NCI-H226 (cell line): ENCODE measurements at places on chromosomes 6 and 20.

GRCh38 chr20:10502098-10502526 is 67.0 kb downstream of the SLX4IP start:
- DNase-seq = no peak

DNA sequence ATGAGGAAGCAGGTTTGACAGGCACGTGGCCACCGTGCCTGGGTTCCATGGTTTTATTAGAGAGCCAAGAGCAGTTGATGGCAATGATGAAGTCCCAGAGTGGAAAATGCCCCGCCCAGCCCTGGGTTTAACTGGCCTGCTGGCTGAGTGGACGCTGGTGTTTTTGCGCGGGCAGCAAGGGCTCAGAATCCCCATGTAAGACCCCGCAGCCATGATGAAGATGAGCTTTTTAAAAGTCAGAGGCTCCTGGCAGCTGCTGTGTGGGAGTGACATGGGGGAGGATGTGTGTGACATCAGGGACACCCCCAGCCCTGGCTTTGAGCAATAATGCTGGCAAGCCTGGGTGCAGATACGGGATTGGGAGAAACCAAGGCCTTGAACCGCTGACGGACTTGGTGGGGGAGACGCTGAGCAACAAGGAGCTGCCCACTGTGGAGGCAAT is 33.0 kb upstream of the SLCO4A1 start:
- DNase-seq = no peak

- DNase-seq = no peak
Measured at GRCh38 chr6:165231581-165232561, 77.5 kb downstream of the C6orf118 start.

DNA sequence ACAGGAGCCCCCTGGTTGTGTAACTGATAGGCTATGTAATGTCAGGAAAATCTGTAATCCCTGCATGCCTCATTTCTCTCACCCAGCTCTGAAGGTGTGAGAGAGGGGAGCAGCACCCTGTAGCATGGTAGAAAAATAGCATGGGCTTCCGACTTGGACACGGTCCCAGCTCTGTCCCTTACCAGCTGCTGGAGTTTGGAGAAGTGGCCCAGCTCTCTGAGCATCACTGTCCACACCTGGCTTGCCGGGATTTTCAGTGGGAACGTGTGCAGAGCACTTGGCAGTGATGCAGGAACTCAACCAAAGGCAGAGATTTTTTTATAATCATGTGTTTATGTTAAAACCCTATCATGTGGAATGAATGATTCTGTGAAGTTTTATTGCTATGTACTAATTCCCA is 34.6 kb downstream of the STK35 start:
- DNase-seq = no peak

DNA sequence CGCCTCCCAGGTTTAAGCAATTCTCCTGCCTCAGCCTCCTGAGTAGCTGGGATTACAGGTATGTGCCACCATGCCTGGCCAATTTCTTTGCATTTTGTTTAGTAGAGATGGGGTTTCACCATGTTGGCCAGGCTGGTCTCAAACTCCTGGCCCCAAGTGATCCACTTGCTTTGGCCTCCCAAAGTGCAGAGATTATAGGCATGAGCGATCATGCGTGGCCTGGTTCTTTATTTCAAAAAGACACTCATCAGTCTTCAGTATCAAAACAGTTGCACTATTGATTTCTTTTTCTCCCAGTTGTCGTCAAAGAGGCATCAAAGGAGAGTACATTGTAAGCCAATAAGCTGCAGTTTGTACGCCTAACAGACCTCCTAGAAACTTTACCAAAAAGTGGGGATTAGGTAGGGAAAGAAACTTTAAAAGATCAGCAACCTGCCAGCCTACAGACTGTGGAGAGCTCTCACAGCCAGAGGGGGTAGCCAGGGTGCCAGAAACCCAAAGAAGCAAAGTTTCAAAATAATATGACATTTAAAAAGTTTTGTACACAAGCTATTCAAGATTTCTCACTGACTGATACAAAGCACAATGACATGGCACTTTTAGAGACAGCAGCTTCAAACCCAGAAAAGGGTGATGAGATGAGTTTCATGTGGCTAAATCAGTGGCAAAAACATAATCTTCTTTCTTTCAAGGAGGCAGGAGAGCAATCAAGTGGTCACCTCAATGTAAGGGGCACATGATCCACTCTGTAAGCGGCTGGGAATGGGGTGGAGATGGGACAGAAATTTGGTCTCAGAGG is 83.0 kb upstream of the RALY start:
- no peak for DNase-seq

GRCh38 chr6:37646986-37647764 is 50.5 kb downstream of the MDGA1 start:
- DNase-seq = no peak

DNA sequence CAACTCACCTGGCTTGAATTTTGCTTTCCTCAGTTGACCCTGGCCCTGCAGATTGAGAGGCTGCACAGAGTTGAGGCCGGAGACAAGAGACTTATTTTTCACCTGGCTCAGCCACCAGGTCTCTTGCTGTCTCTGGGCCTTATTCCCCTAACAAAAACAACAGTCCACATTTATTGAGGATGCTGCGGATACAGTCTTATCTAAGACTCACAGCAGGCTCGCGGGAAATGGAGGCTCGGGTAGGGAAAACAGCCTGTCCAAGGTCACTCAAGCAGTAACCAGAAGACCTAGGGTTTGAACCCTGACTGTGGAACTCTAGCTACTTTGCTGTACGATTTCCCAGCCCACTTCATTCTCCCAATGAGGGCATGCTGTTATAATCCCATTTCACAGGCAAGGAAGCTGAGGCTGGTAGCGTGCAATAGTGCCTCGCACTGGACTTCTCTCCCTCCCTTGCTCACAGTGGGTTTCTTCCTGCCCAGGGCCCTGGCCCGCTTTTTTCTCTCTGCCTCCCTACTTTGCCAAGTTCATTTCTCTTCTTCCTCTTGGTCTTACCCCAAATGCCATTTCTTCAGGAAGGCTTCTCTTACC is 57.7 kb downstream of the RBM38 start:
- DNase-seq = no peak

GRCh38 chr6:116971959-116972358 is 94.9 kb downstream of the RFX6 start:
- DNase-seq = peak; percentile 12

DNA sequence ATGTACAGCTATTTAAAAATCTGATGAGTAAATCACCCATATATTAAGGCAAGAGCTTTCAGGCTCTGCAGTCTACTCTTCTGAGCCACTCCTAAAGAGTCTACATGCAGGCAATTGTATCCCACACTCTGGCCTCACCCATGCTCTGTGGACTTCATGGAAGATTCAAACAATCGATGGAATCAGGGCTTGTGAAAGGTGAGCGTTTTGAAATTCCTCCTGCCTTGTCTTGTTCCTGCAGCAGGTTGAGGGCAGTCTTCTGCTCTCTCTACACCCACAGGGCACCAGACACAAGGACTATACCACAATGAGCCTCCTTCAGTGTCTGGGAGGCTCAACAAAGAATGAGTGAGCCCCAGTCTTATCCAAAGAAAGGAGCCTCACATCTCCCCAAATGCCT is 51.1 kb downstream of the TBC1D7 start:
- no peak for DNase-seq

DNA sequence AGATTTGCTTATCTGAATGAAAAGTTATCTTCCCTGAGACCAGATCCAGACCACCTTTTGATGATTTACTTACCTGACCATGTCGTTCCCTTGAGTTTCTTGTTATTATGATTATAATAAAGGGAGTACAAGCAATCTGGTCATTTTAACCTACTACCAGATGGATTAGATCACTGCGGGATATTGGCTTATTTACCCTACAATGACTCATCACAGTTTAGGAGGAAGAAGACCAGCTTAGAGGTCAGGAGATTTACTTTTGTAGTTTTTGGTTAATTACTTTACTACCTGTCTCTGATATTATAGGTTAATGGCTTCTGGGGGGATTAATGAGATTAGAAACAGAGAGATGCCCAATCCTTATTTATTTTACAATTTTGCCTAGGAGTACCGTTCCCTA is 10.7 kb downstream of the PKIB start:
- no peak for DNase-seq

- no peak for DNase-seq
Measured at GRCh38 chr6:141675957-141676356, 456.8 kb upstream of the GJE1 start.

DNA sequence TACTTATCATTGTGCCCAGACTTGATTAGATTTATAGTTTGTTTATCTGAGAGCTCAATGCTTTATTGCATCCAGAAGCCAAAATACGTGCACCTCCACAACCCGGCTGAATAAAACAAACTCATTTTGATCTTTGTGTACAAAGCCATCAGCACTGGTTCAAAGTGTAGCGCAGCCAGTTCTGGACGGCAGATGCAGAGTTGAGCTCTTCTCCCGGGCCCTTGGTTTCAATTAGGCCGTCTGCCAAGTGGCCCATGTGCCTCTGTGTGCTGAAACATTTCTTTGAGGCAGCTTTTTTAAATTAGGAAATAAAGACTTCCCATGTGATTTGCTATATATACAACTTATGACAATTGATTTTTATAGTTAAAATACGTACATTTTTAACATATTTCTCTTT is 96.2 kb upstream of the RSPO3 start:
- DNase-seq = no peak

DNA sequence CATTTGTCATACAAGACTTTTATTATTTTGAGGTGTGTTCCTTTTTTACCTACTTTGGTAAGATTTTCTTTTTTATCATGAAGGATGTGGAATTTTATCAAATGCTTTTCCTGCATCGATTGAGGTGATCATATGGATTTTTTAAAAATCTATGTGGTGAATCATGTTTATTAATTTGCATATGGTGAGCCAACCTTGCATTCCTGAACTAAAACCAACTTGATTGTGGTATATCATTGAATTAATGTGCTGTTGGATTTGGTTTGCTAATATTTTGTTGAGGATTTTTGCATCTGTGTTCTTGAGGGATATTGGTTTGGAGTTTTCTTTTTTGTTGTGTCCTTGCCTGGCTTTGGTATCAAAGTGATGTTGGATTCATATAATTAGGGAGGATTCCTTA is 848.1 kb upstream of the EYS start:
- DNase-seq = no peak

- DNase-seq = no peak
Measured at GRCh38 chr20:39268981-39269461, 306.9 kb downstream of the DHX35 start.

DNA sequence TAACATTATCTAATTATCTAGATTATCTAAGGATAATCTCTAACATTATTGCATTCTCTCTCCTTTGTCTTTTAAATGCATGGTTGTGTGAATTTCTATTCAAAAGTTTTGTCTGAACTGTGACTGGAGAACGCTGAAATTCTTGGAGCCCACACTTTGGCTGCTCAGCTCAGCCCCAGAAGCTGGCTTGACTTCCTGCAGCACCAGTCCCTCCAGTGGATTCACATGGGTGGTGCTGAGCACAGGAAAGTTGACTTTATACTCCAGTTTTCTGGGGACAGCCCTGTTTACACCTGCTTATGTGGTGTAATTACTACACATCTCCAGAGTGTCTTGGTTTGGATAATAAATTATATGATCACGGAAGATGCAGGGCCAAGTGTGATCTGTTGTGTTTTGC is 255.1 kb upstream of the NOX3 start:
- DNase-seq = no peak

DNA sequence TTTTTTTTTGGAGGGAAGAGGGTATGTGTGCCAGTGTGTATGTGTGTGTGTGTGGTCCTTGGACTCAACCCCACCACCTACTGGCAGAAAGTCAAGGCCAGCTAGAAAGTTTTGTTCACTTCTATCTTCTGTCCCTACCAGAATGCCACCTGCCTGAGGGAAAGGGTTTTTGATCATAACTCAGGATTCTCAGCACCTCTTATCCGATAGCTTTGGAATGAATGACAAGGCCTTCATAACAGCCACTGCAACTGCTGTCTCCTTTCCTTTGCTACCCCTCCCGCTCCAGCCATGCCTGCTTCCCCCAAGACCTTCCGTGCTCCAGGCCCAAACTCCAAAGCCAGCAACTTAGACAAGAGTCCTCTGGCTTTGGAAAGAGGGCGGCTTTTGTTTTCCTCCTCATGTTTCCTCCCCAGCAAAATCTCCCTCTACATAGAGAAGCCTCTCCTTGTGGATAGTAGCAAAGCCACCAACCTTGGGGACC is 18.7 kb downstream of the BTN3A1 start:
- DNase-seq = no peak

DNA sequence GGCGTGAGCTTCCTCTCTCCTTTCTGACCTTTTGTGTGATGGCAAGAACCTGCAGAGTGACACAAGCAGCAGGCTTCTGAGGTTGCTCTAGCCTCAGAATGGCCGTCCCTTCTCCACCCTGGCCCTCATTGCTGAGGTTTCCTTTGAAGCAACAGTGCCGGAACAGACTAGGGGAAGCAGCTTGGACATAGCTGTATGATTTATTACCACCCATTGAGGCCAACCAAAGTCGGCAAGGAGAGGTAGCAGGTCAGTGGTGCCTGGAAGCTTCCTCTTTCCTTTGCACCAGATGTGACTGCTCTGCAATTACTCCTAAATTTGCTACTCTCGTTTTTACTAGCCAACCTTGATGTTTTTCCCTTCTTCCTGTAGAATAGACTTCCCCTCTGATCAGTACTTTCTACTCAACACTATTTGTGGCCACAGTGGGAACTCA is 31.4 kb downstream of the PTPN1 start:
- DNase-seq = no peak

GRCh38 chr6:19811397-19812079 is 25.6 kb upstream of the ID4 start:
- no peak for DNase-seq

GRCh38 chr20:59828125-59829053 is 105.0 kb downstream of the SYCP2 start:
- no peak for DNase-seq

DNA sequence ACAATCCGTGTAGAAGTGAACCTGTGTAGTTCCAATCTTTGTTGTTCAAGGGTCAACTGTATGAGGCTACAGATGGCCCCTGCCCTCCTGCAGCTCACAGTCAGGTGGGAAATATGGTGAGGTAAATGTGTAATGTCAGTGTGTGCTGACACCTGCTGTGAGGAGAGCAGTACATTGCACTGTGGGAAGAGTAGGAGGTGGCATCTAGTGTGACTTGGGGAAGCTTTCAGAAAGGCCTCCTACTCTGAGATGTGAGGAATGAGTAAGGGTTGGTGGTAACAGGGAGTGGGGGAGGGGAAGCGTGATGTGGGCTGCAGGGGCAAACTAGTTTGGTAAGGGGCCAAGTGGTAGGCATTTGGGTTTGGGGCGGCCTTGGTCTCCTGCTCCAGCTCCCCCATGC is 188.8 kb downstream of the FARS2 start:
- no peak for DNase-seq

GRCh38 chr6:37877373-37878149 is 58.0 kb downstream of the ZFAND3 start:
- peak; percentile 36 for DNase-seq

GRCh38 chr6:169243661-169244060 is 10.0 kb downstream of the THBS2 start:
- no peak for DNase-seq
